Stimulated activated CD4-positive, alpha-beta T cell treated with anti-CD3 and anti-CD28 coated beads, TNF-alpha, amount 100 ng/mL, for 24 hours (primary cell): ENCODE measurements at places on chromosomes 2 and 18.

DNA sequence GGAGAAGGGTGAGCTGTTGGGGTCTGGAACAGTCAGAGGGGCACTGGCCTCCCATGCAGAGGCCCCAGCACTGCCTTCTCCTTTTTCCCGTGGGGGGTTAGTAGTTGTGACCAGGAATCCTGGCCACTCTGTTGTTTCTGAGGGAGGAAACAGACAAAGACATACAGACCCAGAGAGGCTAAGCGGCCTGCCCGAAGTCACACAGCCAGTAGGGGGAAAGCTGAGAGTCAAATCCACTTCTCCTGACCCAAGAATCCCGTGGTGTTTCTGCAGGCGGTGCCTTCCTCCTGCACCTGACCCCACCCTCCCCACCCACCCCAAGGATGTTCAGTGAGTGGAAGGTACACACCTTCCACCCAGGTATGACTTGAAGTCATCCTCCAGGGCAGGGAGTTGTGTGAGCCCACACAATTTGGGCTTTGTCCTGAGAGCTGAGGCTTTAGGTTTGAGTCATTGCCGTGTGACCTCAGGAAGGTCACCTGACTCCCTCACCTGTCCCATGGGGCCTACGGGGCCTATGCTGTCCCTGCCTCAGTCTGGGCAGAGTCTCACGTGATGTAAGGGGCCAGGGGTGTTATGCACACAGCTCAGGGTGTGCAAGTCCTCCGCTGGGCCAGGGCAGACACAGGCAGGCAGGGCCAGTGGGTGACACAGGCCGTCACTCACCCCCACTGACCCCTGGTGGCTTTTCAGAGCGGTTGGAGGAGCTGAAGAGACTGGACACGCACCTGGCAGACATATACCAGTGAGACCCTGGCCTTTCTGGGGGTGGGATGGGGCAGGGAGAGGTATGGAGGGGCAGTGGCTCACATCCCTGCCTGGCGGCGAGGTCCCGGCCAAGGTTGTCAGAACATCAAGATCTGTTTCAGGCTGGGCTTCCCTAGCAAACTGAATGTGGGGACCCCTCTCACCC lies 5.0 kb downstream of the NT5DC4 start:
- no peak for DNase-seq

GRCh38 chr2:206936843-206937230 lies 2.5 kb upstream of the CPO start:
- DNase-seq = no peak

DNA sequence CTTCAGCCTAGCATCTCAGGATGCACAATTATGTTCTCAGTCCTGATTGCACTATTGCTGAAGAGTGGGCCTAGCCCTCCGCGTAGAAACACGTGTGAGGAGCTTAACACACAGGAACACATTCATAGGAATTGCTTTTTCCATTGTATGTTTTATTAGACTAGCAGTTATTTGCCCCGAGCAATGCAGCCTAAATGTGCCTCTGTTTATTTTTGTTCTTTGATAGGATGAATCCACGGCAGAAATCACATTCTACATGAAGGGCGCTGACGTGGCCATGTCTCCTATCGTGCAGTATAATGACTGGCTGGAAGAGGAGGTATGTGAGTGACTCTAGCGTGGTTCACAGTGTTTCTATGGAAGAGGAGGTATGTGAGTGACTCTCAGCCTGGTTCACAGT lies 65.9 kb upstream of the NFATC1 start:
- no peak for DNase-seq

DNA sequence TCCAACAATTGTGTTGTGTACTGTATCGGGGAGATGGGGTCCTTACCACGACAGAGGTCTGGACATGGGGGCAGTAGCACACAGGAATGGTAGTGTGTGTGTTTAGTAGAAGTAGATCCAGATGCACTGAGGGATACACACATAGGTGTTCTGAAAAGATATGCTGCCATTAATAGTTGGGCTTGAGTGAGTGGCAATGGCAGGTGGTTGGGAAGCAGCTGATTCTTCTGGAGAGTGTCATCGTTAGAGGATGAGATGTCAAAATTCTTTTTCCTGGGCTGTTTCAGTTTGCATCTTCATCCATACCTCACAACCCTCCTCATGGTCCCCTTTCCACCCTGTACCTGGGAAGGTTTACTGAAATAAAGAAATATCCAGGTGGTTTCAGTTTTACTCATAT lies 66.6 kb downstream of the UGGT1 start:
- DNase-seq = no peak

GRCh38 chr2:9497017-9497416 lies 22.7 kb downstream of the IAH1 start:
- no peak for DNase-seq

DNA sequence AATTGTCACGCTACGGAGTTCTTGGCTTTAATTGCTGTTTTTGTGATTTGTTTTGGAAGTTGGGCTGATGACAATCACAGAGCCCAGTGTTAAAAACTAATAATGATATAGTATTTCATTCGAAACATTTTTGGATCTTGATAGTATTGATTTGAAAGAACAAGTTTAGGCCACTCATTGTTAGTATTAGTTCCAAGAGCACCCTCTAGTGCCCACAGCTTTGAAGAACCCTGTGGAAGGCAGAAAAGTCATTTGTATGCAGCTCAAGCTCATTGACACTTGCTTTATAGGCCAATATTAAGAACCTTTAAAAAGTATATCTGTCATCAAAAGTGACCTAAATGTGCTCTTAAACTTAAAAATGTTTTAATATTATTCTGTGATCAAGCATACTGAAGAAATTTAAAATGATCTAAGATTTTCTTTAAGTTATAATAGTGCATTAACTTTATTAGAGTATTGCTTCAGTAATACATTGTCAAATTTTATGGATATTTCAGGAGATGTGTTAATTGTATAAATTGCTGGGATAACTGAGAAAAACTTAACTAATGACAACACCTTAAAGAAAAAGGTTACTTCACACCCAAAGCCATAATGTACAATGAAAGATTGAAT lies 191.0 kb downstream of the GRB14 start:
- DNase-seq = no peak

GRCh38 chr2:128720080-128721022 lies 401.7 kb upstream of the HS6ST1 start:
- no peak for DNase-seq

- no peak for DNase-seq
These were observed 3.2 kb downstream of the RNPEPL1 start for GRCh38 chr2:240571314-240571973.

DNA sequence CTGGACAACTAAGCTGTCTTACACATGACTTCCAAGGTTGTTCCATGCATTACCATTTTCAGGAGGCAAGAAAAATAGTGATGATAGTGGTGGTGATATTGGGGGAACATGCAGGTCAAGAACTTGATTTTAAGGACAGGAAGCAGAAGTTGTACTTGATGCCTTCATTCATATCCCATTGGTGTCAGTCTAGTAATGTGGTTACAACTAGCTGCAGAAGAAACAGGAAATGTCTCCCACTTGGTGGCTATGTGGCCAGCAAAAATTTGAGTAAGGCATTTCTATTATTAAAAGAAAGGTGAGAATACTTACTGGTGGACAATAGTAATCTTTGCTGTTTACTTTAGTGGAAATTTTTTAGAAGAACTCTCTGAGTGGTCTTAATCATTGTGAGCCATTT lies 103.4 kb downstream of the ALMS1 start:
- DNase-seq = no peak
